NCI-H446 (cell line): ENCODE measurements at places on chromosomes 4 and X.

DNA sequence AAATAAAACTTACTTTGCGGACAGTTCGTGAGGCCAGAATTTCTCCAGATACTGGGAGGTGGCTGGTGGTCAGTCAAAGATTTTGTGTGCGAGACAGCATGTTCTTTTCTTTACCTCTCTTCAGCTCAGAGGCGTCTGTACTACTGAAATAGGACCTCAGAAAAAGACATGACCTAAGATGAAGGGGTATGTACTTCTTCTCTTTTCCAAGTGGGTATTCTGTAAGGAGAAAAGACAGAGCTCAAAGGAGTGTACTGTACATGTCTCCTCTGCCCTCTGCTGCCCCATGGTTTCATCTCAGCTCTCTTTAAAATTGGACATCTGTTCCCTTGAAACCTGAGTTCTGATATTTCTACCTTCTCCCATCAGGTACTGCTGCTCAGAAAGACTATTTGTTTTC lies 38.1 kb downstream of the SEPTIN11 start:
- no peak for DNase-seq

- DNase-seq: no peak
Observed at GRCh38 chr4:2335729-2336101, 73.8 kb upstream of the MXD4 start.

DNA sequence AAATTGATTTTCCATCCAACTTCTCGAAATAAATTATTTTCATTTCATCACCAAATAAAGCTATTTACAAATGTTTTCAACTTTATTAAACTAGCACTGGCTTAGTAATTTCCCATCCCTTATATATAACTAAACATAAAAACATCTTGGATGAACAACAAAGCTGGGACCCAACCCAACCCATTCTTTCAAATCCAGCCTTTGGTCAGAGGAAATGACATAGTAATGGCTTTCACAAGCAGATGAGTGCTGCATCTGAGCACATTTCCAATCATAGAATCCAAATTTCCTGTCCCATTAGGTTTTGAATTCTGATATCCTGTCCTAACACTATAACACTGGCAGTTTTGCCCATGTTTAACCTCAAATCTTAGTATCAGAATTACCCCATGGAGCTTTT lies 7.9 kb upstream of the EMCN start:
- no peak for DNase-seq

DNA sequence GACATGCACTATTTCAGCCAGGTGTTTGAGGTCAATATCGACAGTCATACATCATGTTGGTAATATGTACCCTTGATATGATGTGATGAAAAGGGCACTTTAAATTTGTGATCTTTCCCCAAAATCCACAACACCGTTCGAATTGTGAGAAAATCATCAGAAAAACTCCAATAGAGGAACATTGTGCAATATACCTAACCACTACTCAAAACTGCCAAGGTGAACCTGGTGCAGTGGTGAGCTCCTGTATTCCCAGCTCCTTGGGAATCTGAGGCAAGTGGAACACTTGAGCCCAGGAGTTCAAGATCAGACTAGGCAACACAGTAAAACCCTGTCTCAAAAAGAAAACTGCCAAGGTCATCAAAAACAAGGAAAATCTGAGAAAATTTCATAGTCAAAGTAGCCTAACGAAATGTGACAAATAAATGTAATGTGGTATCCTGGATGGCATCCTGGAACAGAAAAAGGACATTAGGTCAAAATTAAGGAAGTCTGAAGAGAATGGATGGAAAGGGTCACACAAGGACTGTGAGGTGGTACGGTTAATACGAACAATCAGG lies 55.6 kb upstream of the LSM6 start:
- no peak for DNase-seq

GRCh38 chr4:98688411-98689290 lies 30.2 kb upstream of the TSPAN5 start:
- no peak for DNase-seq

DNA sequence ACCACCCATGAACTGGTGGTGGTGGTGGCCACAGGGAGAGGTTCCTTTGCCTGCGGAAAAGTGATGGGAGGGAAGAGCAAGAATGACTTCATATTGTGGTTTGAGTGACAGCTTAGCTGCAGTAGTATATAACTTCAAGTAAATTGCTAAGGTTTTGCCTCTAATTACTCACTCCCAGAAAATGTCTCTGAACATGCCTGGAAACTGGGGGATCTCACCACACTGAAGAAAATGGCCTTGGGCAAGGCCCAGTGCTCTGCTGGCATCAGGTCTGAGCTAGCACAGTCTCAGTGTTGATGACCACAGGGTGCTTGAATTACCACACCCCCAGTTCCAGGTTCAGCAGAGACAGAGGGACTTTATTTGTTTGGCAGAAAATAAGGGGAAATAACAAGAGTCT lies 2085.4 kb downstream of the ARAP2 start:
- DNase-seq: no peak

DNA sequence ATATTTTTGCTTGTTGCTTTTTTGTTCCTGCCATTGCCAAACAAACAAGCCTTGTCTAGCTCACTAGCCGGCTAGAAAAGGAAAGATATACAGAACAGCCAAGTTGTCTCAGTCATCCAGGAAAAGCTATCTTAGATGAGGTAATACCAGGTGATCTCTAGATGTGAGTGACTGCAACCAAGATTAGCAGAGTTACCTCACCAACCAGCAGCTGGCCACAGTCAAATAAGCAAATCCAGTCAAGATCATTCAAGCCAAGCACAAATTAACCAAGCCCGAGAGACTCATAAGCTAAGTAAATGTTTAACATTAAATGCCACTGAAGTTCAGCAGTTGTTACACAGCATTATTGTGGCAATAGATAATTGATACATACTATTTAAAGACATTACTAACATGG lies 108.6 kb downstream of the CENPC start:
- no peak for DNase-seq

DNA sequence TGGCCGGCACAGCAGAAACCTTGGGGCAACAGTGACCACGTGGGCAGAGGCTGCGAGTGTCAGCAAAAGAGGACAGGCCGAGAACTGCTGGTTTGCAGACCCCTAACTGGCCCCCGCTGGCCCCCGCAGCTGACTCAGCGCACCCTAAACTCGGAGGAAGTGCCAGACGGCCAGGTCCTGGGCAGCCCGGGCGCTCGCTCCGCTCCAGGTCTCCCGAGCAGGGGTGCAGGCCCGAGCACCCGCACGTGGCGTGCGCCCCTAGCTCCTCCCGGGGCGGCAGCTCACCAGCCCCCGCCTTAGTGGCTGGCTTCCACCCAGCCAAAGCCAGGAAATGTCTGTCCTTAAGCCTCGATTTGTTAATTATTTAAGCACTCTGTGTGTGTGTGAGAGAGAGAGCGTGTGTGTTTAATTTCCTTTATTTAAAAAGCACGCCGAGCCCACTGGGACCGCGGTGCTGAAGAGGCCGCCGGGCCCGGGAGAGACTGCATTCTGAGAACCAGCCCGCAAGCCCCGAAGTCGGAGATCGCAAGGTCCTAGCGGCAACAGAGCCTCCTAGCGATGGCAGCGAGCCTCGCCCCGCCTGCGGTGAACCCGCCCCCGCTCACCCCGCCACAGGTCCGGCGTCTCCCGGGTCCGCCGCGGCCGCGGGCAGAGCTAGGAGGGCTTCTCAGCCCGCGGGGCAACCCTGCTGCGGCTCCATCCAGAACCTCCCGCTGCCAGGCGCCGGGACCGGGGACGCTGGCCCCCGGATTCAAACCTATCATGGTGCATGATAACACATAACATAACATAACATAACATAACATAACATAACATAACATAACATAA lies 45.9 kb upstream of the CDKN2AIP start:
- DNase-seq: no peak

- DNase-seq: no peak
Observed at GRCh38 chr4:121938282-121939092, 13.4 kb downstream of the TRPC3 start.

DNA sequence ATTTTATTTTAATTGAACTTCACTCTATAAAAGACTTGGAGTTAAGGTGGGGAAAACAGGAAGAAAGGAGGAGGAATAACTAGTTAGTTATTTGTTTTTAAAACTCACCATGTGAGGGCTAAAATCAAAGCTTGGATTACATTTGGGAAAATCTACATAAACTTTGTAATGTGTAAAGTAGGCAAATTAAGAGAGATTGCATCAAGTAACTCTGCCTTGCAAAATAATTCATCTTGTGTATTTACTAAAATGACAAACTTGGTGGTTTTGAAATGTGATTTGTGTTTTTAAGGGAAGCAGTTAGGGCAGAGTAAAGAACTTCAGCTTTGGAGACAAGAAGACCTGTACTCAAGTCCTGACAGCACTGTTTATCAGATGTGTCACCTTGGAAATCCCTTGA lies 43.3 kb upstream of the RASSF6 start:
- DNase-seq: no peak
